ENCODE measurements at places on chromosomes 3 and 15.

GRCh38 chr3:108208831-108209230, 13.4 kb downstream of the IFT57 start:
- DNase-seq, result no peak

GRCh38 chr3:52077925-52078324, 21.6 kb upstream of the DUSP7 start:
- no peak for DNase-seq

GRCh38 chr15:79211481-79211880, 71.0 kb upstream of the ANKRD34C start:
- DNase-seq, result no peak

GRCh38 chr15:84715441-84716035, 401 bp downstream of the SEC11A start:
- DNase-seq, result no peak

GRCh38 chr15:90703455-90703854, 13.7 kb upstream of the BLM start:
- no peak for DNase-seq

DNA sequence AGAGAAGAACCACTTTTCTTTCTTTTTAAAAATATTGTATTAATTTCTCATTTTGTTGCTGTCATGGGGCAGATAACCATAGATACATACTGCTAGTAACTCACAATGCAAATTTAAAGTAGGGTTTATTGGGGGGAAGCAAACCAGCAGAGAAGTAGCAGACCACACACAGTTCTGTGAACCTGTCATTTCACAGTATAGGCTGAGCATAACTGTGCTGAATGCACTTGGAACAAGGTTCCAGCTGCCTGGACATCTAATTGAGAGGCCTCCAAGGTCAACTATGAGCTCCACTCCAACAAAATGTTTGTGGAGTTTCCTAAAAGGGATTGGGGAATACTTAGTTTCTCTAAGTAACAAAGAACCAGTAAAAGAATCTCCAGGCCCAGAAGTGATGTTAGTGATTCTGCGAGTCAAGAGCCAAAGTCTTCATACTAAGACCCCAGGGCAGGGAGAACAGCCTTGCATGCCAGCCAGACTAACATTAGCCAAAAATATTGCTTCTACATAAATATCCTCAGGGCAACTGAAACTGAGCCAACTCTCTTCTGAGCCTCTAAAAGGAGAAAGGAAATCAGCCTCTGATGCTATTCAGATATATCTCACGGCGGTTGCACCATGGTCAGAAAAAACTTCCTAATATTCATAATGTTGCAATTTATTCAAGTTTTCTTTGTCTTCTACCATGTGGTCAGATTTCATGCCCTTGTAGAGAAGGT, 856.4 kb upstream of the ALCAM start:
- no peak for DNase-seq

DNA sequence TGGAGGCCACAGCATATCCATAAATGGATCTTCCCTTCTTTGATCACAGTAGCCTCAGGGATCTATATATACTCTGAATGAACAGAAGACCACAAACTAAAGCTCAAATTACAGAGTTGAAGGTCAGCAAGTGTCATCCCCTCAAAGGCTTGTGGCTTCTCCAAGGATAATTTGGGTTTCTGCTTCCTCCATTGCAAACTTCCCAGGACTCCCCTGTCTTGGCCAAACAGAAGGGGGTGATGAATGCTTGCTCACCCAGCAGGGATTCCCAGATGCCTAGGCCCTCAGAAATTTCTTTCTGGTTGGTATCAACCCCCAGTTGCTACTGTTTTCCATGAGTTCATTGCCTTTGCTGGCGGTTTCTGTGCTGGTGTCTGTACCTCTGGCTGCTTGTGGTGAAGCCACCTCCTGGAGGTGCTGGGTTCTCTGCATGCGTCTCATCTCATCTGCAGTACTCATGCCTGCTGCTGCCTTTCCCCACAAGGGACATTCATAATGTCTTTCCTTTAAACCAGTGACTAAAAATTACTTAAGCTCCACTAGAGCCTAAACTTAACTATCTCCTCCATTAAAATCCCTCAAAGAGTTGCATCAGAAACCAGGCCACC, 17.7 kb downstream of the ENTPD3 start:
- DNase-seq, result no peak

- no peak for DNase-seq
These were observed 26.1 kb downstream of the FMN1 start for GRCh38 chr15:33168444-33168843.

- DNase-seq, result no peak
These were observed 2.7 kb downstream of the BCL6 start for GRCh38 chr3:187742351-187743171.

- no peak for DNase-seq
These were observed 403.1 kb upstream of the TPM1 start for GRCh38 chr15:62639432-62639831.

DNA sequence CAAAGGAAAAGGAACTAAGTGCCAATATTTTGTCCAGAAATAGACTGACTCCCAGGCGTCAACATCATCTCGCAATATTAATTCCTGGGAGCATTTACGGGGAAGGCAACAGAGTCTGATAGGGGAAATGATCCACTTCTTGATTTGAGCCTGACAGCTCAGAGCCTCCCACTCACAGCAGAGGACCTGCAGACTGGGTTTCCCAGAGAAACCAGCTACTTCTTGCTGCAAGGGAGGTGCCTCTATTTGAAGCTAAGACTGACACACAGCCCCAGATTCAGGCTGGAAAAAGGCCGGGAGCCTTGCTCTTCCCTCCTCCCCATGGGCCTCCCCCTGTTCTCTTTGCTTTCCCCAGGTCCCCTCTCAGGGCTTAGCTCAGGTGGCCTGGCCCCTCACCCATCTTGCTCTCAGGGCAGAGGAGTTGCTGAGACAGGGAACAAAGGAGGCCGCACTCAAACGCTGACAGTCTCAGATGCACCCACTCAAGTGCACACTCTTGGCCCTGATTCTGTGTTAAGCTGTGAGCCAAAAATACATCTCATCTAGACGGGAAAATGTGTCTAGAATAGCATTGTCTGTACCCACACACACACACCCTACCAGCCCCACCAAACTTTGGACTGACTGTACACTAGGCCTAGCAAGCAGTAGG, 49.8 kb upstream of the DCLK3 start:
- DNase-seq, result no peak

DNA sequence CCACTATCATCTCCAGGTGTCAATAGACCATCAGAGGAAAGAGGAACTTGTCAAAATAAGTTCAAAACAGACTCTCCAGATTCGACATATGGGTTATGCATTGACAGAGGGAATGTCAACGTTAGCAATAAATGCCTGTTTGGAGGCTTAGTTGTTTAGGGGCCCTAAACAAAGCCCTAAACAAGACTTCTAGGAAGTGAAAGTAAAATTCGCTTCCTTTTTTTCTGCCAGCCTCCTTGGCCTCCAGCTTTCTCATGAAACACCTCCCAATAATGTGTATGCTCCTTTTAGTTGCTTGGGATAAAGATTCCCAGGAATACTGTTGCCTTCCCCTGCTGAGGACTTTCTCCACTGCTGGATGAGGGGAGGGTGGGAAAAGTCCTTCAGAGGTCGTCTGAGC, 70.9 kb upstream of the ARNT2 start:
- no peak for DNase-seq

GRCh38 chr3:112856537-112856936, 9.9 kb upstream of the CD200R1L start:
- no peak for DNase-seq

- DNase-seq, result no peak
These were observed 472.8 kb upstream of the PROK2 start for GRCh38 chr3:72257738-72258137.

- DNase-seq, result no peak
These were observed 8.0 kb downstream of the HDDC3 start for GRCh38 chr15:90924375-90924774.

- DNase-seq, result no peak
These were observed 93.6 kb downstream of the TBC1D2B start for GRCh38 chr15:77983708-77984445.

- DNase-seq, result peak; percentile 49
These were observed 171.0 kb upstream of the RARB start for GRCh38 chr3:25257026-25257425.

GRCh38 chr15:65309882-65310418, 5.5 kb downstream of the RNU5B-1 start:
- DNase-seq, result no peak

GRCh38 chr3:129425213-129425612, 3.2 kb downstream of the EFCAB12 start:
- no peak for DNase-seq

GRCh38 chr3:30495172-30496065, 111.0 kb upstream of the TGFBR2 start:
- no peak for DNase-seq

- DNase-seq, result no peak
These were observed 120.9 kb downstream of the ERC2 start for GRCh38 chr3:56347219-56347871.

- DNase-seq, result no peak
These were observed 177.7 kb downstream of the UACA start for GRCh38 chr15:70585707-70586034.

DNA sequence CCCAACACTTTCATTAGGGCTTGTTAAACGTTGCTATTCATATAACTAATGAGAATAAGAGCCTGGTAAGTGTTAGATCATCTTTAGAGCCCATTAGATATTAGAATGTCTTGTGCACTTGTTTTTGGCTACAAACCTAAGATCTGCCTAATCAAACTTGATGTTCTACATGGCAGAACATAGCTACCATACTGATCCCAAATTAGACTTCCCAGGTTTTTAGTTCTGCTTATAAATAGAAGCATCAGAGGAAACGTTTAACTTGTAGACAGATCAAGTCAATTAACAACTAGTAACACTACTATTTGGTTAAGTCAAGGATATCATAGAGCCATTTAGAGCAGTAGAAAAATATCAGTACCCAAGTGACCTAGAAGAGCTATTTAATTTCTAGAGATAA, 11.7 kb upstream of the KPNA4 start:
- no peak for DNase-seq

DNA sequence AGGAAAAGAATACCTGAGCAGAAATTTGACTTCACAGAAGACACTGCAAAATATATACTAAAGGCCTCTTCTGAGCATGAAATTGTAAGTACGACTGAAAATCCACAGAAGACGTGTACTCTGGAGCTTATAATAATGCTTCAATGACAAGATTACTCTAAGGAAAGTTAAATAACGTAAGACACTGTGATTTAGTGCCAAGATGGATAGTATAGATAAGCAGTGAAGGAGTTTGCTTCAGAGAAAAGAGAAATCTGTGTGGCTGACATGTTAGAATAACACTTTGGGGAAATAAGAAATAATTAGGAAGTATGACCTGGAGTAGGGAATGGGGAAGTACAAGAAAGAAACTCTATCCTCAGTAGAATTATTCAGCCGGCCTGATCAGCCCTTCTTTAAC, 28.9 kb downstream of the ALDH1A2 start:
- DNase-seq, result no peak

DNA sequence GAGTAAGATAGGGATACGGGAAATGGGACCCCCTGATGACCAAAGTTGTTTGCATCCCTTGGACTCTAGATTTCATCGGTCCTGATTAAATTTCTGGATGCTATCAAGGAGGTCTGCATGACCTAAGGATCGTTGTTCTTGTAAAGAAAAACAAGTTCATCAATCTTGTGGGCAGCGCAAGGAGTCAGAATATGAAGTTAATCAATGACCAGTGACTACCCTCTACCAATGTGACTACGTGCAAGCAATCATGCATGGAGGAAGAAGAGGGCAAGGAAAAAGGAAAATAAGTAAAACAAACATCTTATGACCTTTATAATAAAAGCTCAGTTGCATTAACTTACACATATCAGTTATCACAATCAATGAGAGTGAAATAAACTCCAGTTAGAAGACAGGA, 139.7 kb downstream of the RTP4 start:
- DNase-seq, result no peak

DNA sequence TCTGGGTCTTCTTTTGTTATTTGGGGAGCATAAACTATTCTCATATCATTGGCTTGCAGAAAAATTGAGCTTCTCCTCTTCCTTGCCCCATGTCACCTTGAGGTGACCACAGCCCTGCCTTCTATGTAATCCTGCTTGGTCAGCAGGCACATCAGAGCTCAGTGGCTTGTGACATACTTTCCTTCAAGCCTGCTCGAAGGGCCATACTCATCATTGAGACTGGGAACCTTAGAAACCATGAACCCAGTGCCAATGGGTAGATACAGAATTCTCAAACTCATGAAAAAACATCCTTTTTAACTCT, 3.7 kb upstream of the CCR2 start:
- no peak for DNase-seq

DNA sequence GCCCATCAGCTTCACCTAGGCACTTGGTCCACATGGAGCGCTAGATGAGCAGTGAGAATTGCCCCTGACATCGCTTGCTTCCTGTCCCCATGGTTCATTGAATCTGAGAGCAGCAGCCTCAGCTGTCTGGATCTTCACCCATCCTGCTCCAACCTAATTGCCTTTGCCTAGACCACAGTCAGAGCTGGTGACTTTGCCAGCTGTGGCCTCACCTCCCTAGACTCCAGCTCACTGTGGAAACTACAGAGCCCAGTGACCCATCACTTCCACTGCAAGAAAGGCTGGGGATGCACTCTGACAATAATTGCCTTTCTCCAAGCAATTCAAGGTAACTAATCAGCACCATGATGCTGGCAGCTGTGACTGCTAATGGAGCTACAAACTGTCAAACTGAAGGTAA, 30.6 kb upstream of the SLC6A1 start:
- no peak for DNase-seq

DNA sequence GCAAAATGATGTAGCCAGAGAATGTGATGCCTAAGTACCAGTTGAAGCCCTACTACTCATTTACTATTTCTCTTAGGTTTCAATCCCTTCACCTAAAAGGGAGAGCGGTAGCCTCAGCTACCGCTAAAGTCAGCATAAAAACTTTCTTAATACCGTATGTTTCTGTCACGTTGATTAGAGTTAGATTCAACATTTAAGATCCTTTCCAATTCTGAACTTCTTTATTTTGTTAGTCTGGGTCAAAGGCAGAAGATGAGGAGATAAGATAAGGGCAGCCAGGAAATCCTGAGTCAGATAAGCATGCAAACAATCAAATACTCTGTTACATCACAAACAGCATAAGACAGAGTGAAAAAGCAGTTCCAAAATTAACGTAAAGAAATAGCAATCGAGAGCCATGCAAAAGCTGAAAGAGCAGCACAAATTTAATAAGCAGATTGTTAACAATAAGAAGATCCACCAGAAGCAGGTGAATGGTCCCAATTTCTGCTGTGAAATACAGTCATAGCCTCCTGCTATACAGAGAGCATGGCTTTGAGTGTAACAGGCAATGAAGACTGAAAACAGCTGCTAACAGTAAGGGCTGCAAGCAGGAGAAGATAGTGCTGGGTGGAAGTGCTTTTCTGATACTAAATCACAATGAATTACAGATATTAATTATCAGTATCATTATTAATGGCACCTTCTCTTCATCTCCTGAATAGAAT, 3.0 kb downstream of the TMEM207 start:
- DNase-seq, result no peak

- peak; percentile 62 for DNase-seq
These were observed 28.8 kb downstream of the KNG1 start for GRCh38 chr3:186746008-186746407.

DNA sequence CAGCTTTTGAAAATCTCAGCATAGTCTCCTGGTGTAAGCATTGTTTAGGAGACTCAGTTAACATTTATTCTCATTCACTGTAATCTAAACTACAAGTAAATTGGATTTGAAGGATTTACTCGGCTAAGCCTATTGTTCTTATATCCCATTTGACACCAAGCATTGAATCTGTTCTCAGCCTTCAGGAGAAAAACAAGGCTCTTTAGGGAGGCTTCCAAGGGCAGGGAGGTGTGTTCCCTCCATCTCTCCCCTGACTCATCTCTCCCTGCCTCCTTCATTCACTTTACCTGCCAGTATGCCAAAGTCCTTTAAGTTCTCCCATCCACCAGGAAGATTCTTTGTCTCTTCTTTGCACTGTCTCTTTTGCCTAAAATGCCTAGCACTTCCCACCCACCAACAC, 347.8 kb downstream of the MFSD1 start:
- DNase-seq, result no peak

All from HFF-Myc (cell line).